A549 treated with CpdA at 1 μM for 4 hours (cell line): ENCODE measurements at places on chromosomes 2 and 18. TPM values are rescaled to one million over a fixed set of nuclear protein-coding genes. Genes with fewer than 3 reads are reported as not detected.

Gene CD8B2
- not detected in 5 replicates for total RNA-seq

Gene NPC1
- 77.6 to 107 TPM (median 103 TPM) in 5 replicates for total RNA-seq

Gene UGT1A1
- total RNA-seq: 0.65 to 1.3 TPM (median 0.71 TPM) in 5 replicates

Gene ZNF519
- 1.7 to 2.3 TPM (median 1.9 TPM) in 5 replicates for total RNA-seq

Gene MC4R
- not detected in 5 replicates for total RNA-seq

Gene CPO
- total RNA-seq: 0.13 TPM in 1 of 5 replicates, not detected in the others

Gene LYG1
- 1.3 to 2.0 TPM (median 1.6 TPM) in 5 replicates for total RNA-seq

Gene SH3BP4
- total RNA-seq: 28.9 to 32.0 TPM (median 29.7 TPM) in 5 replicates

Gene MOCOS
- total RNA-seq: 2.7 to 4.6 TPM (median 2.7 TPM) in 5 replicates

Gene KIF5C
- 0.27 to 0.50 TPM (median 0.33 TPM) in 5 replicates for total RNA-seq

Gene NOP58
- 111 to 152 TPM (median 127 TPM) in 5 replicates for total RNA-seq

Gene IL36B
- total RNA-seq: 0.11 to 0.13 TPM in 2 of 5 replicates, not detected in the others

Gene C1QL2
- total RNA-seq: 0.09 to 0.18 TPM (median 0.11 TPM) in 4 of 5 replicates, not detected in the other

Gene HOXD9
- total RNA-seq: 0.98 to 1.4 TPM (median 1.3 TPM) in 5 replicates

Gene PLGLB2
- 0.14 to 0.41 TPM (median 0.29 TPM) in 4 of 5 replicates, not detected in the other for total RNA-seq

Gene ACTG2
- 0.14 to 0.45 TPM (median 0.22 TPM) in 5 replicates for total RNA-seq

Gene CAPN14
- 0.02 to 0.06 TPM in 2 of 5 replicates, not detected in the others for total RNA-seq

Gene B4GALT6
- total RNA-seq: 6.6 to 10.7 TPM (median 7.9 TPM) in 5 replicates

Gene CNTNAP5
- not detected in 5 replicates for total RNA-seq

Gene ALPP
- 0.23 to 0.37 TPM (median 0.35 TPM) in 5 replicates for total RNA-seq

Gene DYSF
- 0.73 to 0.94 TPM (median 0.81 TPM) in 5 replicates for total RNA-seq

Gene ALK
- 0.06 TPM in 1 of 5 replicates, not detected in the others for total RNA-seq

Gene LRPPRC
- 90.0 to 106 TPM (median 103 TPM) in 5 replicates for total RNA-seq

Gene IL18R1
- 0.87 to 1.4 TPM (median 1.1 TPM) in 5 replicates for total RNA-seq

Gene GAL3ST2
- total RNA-seq: 0.24 to 0.44 TPM (median 0.34 TPM) in 4 of 5 replicates, not detected in the other

Gene MERTK
- total RNA-seq: 1.7 to 2.1 TPM (median 1.8 TPM) in 5 replicates

Gene HOXD13
- 0.16 to 0.34 TPM (median 0.30 TPM) in 5 replicates for total RNA-seq

Gene IRS1
- 16.0 to 19.6 TPM (median 17.0 TPM) in 5 replicates for total RNA-seq

Gene KHK
- total RNA-seq: 8.7 to 12.4 TPM (median 8.8 TPM) in 5 replicates

Gene PLEKHH2
- 0.65 to 1.5 TPM (median 0.75 TPM) in 5 replicates for total RNA-seq

Gene RNU2-63P
- not detected in 5 replicates for total RNA-seq
